ENCODE measurements at places on chromosomes 5 and 9.
A peak's percentile ranks its signal among the peaks of the same experiment; 100 is the strongest.

DNA sequence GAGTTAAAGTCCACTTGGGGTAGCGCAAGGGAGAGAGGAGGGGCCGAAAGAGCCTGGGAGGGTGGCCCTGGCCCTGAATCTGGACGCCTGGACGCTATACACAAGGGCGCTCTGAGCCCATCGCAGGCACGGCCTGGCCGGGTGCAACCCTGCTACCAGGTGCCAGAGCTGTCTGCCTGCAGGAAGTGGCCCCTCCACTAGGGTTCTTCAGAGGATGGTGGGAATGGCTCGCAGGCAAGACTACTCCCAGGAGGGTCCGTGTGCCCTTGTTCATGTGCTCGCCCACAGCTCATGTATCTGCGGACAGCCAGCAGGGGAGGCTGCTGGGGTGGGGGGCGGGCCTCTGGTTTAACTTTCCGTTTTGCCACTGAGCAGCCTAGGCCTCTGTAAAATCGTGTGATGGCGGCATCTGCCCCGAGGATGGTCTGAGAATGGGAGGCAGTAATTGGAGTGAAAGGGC is 1.4 kb upstream of the NKD2 start:
- DNase-seq = no peak

DNA sequence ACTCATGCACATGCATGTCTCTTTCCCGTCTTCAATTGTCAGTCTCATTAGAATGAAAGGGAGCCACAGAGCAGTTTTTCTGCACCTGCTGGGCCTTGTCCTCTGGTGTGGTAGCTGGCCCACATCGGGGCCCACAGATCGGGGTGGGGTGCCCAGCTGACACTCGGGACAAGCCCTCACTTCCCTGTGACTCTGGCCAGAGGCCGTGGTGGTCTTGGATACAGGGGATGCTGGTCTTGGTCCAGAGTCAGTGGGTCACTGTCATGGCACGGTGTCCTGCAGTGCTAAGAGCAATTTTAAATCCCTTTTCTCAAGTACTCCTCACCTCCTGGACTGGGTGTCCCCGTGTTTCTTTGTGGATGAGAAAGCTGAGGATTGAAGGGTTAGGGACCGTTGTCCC is 193.2 kb downstream of the CACNA1B start:
- no peak for DNase-seq

DNA sequence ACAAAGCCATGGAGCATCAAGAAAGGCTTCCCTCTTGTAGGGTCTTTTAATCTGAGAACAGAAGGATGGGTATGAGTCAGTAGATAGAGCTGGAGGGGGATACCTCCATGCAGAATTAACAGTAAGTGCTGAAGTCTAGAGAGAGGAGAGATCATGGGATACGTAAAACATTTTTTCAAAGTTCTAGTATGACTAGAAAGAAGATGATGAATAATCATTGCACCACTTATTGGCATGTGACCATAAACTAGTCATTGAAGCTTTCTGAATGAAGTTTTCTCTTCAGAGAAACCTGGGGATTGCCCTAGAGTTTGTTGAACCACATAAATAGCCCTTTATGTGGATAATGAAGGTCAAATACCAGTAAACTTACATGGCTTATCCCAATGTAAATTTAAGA is 48.6 kb upstream of the PTPRD start:
- no peak for DNase-seq

DNA sequence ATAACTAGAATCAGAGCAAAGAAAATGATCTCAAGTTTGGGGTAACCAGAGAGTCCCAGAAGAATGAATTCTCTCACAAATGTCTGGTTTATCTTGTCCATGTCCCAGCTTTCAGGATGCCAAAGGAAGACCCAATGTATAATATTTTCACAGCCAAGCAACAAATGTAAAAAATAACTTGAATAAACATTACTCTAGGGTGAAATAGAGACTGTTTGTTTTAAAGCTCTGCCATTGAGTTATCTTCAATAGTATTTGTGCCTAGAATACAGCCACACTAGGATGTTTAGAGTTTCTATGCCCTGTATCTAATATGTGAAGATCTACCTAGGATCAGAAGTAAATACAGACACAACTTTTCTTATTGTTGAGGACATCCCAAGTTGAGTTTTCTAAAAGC is at the start of gene OR13C4:
Gene OR13C4 (minus strand): TSS at position 101 of the 400 bp plus-strand sequence. CDS start 0 bp downstream, at position 101.
- no peak for DNase-seq

- no peak for DNase-seq
Observed at GRCh38 chr5:173826086-173826427, 62.1 kb upstream of the CPEB4 start.

DNA sequence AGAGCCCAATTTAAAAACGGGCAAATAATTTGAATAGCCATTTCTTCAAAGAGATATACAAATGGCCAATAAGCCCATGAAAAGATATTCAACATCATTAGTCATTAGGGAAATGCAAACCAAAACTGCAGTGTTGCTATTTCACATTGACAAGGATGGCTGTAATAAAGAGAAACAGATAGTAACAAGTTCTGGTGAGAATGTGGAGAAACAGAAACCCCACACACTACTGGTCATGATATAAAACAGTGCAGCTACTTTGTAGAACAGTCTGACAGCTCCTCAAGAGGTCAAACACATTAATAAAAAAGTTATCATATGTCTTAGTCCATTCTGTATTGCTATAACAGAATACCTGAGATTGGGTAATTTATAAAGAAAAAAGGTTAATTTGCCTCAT is 237.0 kb upstream of the GRAMD2B start:
- no peak for DNase-seq

DNA sequence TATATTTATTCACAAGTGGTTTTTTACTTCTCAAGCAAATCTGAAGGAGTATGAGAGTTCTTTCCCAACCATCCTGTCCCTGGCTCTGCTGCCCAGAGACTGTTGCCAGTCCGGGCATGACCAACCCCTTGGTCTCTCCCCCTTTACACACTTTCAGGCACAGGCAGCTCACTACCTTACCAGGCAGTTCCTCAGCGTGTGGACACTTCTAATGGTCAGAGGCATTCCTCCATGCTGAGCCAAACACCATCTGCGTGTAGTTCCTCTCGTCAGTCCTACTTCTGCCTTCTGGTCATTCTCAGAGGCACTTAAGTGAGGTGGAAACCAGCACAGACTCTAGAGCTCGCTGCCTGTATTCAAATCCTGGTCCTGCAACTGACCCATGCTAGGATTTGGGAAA is 56.1 kb downstream of the TSTD2 start:
- no peak for DNase-seq

DNA sequence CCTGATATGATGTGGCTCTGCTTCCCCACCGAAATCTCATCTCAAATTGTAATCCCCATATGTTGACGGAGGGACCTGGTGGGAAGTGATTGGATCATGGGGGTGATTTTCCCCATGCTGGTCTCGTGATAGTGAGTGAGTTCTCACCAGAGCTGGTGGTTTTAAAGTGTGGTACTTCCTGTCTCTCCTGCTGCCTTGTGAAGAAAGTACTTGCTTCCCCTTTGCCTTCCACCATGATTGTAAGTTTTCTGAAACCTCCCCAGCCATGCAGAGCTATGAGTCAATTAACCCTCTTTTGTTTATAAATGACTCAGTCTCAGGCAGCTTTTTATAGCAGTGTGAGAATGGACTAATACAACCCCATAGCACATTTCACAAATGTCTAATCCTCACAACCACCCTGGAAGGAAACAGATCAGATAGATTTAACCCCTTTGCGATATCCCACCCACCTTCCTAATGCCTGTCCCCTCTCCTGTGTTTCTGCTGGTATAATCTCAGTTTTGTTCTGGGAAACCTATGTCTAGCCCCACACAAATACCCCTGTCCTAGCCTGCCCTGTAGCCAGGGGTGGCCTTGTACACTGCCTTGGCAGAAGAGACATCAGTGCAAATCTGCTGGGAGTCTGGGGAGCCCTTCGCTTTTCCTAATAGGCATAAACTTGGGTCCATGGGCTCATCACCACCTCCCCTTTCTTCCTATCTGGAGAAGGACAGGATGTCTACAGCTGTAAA is 157.0 kb upstream of the RAI14 start:
- peak; percentile 71 for DNase-seq

GRCh38 chr5:73668486-73669111 is 42.6 kb downstream of the ARHGEF28 start:
- no peak for DNase-seq

- peak; percentile 29 for DNase-seq
Observed at GRCh38 chr5:112174959-112175594, 244.0 kb downstream of the EPB41L4A start.

DNA sequence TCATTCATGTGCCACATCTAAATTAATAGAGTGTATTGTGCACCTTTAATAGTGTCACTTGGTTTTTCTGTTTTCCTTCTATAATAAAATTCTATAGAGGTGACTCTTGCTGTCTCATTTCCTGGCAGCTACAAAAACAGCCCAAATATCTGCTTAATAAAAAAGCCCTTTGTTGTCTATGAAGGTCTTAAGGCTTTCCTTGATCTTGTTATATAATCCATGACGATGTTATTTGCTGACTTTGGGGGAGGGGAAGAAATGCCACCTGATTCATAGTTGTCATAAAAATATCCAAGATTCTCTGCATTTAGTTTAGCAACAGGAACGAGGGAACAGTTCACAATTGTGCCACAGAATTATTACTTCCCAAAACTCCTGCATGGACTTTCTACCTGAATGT is 31.3 kb downstream of the CPEB4 start:
- DNase-seq = peak; percentile 12

Measured in brain microvascular endothelial cell (primary cell).